ENCODE measurements at places on chromosomes 3 and 15.

DNA sequence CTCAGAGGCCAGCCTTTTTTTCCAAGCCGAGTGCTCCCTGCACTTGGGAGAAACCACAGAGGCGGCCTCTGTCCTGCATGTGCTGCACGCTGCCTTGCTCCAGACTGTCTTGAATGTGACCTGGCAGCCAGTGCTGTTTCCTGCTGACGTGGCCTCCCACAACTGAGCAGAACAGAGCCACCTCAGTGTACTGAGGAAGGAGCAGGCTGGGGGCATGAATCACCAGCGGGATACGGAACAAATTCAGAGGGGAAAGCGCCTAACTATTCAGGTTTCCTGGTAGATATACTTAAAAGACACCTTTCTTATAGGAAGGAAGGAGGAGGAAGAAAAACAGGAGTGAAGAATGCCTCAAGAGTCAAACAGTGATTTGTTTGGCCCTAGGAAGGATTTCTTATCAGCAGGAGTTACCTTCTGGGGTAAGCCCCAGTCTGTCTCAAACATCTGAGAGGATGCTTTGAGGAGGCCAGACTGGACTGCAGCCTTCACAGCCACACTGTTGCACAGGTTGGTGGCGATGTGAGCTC is 114.0 kb downstream of the FNDC3B start:
- no peak for DNase-seq

- DNase-seq, result no peak
These were observed 28.8 kb upstream of the CACNA2D2 start for GRCh38 chr3:50532062-50532705.

GRCh38 chr15:40630313-40630712 is 36.3 kb downstream of the KNL1 start:
- DNase-seq, result no peak

- DNase-seq, result no peak
These were observed 515.3 kb downstream of the ZBBX start for GRCh38 chr3:166864473-166865467.

Data from HuH-7.5 (cell line).